Thyroid gland (tissue), 4 donors: ENCODE measurements at places on chromosomes 4 and X. TPM values are rescaled to one million over a fixed set of nuclear protein-coding genes. Genes with fewer than 3 reads are reported as not detected.

Gene MAGEC1
- not detected for total RNA-seq

Gene TMEM271
- not detected for total RNA-seq

Gene CC2D2A
- total RNA-seq = 25.1 TPM

Gene WDR17
- total RNA-seq = 7.8 TPM

Gene IQCM
- not detected for total RNA-seq

Gene GPC3
- total RNA-seq = 28.2 TPM

Gene FABP2
- total RNA-seq = not detected

Gene TLR6
- 1.4 TPM for total RNA-seq

Gene RPS6KA6
- total RNA-seq = 22.9 TPM

Gene ACSL4
- 40.6 TPM for total RNA-seq

GRCh38 chr4:95198961-95199360 is 349.8 kb downstream of the UNC5C start:
- H3K36me3 ChIP-seq = peaks cover 9% of the 10 kb centered on the region
- H3K4me1 ChIP-seq = no peaks in the 10 kb centered on the region
- H3K4me3 ChIP-seq = no peak overlapping the region

GRCh38 chrX:28550331-28550872 is 36.8 kb upstream of the IL1RAPL1 start:
- H3K36me3 ChIP-seq = no peaks in the 10 kb centered on the region
- H3K4me1 ChIP-seq = no peaks in the 10 kb centered on the region
- no peak overlapping the region for H3K4me3 ChIP-seq
- H3K27ac ChIP-seq = no peak overlapping the region
- H3K27me3 ChIP-seq = no peaks in the 10 kb centered on the region

- H3K27me3 ChIP-seq = no peaks in the 10 kb centered on the region
- H3K4me3 ChIP-seq = no peak overlapping the region
- no peaks in the 10 kb centered on the region for H3K4me1 ChIP-seq
- DNase-seq = no peak
- H3K36me3 ChIP-seq = no peaks in the 10 kb centered on the region
Measured at GRCh38 chr4:159764343-159764952, 661.6 kb downstream of the RAPGEF2 start.

GRCh38 chrX:95290455-95290854 is 1394.2 kb upstream of the DIAPH2 start:
- no peaks in the 10 kb centered on the region for H3K27me3 ChIP-seq
- H3K4me1 ChIP-seq = no peaks in the 10 kb centered on the region
- no peak for DNase-seq
- no peaks in the 10 kb centered on the region for H3K36me3 ChIP-seq
- no peak overlapping the region for H3K27ac ChIP-seq

GRCh38 chr4:110754716-110755115 is 131.8 kb upstream of the PITX2 start:
- H3K4me1 ChIP-seq = no peaks in the 10 kb centered on the region
- H3K27me3 ChIP-seq = no peaks in the 10 kb centered on the region
- DNase-seq = no peak

DNA sequence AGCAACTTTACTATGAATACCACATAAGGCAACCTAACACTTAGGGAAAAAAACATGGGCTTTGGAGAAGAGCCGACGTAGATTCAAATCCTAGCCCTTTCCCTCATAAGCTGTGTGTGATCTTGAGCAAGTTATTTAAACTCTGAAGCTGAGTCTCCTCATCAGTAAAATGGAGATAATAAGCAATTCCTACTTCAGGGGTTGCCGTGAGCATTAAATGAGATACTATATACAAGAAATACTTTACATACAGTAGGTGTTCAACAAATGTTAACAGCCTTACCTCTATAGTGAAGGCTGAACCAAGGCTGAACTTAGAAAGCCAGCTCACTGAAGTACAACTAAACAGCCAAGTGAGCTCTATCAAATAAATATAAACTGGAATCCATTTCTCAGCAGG is 146.2 kb upstream of the DKK2 start:
- DNase-seq = no peak
- no peak overlapping the region for H3K4me3 ChIP-seq
- no peaks in the 10 kb centered on the region for H3K36me3 ChIP-seq
- no peaks in the 10 kb centered on the region for H3K4me1 ChIP-seq
- no peaks in the 10 kb centered on the region for H3K27me3 ChIP-seq

- H3K27ac ChIP-seq = no peak overlapping the region
- H3K27me3 ChIP-seq = no peaks in the 10 kb centered on the region
- H3K4me1 ChIP-seq = no peaks in the 10 kb centered on the region
- no peaks in the 10 kb centered on the region for H3K36me3 ChIP-seq
- no peak for DNase-seq
Measured at GRCh38 chrX:8126092-8126491, 45.0 kb downstream of the VCX2 start.

DNA sequence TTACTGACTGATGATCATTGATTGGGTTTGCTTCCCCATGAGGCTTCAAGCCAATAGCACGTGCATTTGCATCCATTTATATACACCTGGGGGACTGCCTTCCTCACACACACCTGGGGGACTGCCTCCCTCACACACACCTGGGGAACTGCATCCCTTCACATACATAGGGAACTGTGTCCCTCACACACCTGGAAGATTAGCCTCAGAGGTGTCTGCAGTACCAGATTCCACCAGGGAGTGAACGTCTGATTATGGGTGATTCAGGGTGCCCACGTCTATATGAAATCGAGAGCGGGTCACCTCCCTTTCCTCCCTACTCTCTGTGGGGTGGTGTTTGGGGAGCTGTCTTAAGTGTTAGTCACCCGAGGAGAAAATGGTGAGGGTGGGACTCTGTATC is 16.9 kb downstream of the CD99 start:
- no peak overlapping the region for H3K27ac ChIP-seq

- H3K27ac ChIP-seq = no peak overlapping the region
- DNase-seq = no peak
- no peaks in the 10 kb centered on the region for H3K4me1 ChIP-seq
- H3K36me3 ChIP-seq = no peaks in the 10 kb centered on the region
- no peak overlapping the region for H3K4me3 ChIP-seq
- no peaks in the 10 kb centered on the region for H3K27me3 ChIP-seq
Measured at GRCh38 chrX:124274438-124275181, 57.9 kb upstream of the TEX13D start.

DNA sequence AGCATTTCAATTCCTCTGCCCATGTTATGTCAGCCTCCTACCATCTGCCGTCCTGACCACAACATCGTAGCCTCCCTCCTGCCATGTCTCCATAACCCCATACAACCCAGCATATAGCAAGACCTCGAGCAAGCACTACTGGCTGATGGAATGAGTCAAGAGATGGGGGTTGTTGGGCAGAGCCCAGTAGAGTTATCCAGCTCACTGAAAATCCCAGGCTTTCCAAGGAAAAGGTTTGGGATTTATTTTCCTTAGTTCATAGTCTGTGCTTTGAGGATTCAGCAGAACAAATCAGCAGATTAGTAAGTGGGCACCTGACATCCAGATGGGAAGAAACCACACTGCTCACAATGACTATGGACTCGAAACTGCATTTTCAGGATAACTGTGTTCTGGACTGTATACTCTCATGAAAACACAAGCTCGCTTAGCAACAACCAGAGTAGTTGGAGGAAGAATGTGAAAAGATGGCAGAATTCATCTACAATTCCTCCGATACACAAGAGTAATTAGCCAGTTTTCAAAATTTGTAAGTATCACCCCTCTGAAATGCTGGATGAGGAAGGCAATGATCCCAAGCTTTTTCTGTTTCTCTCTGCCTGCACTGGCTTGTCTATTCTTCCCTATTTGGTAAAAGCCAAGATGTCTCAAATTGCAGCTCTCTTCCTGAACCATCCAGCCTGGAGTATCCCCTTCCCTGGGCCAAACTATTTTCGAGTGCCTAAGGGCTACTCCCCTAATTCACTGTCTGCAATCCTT is 186.2 kb upstream of the TBL1X start:
- H3K27ac ChIP-seq = no peak overlapping the region
- DNase-seq = no peak
- no peak overlapping the region for H3K4me3 ChIP-seq
- no peaks in the 10 kb centered on the region for H3K4me1 ChIP-seq

DNA sequence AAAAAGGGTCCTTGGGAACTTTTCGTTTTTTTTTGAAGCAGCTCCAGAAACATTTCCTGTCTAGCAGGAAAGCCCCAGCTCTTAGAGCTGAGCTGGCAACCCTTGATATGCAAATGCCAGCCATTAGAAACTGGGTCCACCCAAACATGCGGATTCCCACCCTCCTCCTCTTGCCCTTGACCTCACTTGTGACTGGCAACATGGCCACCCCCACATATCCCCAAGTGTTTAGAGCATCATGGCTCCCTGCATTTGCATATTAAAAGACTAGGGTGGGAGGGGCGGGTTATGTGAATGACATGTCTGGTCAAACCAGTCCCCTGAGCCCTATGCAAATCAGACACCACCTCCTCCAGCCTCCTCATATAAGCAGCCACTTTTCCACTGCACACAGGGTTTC is 671.1 kb downstream of the FAT4 start:
- H3K27ac ChIP-seq = no peak overlapping the region
- H3K27me3 ChIP-seq = no peaks in the 10 kb centered on the region
- H3K36me3 ChIP-seq = no peaks in the 10 kb centered on the region
- H3K4me3 ChIP-seq = no peak overlapping the region

GRCh38 chr4:2806390-2807355 is 13.8 kb downstream of the SH3BP2 start:
- no peak overlapping the region for H3K4me3 ChIP-seq
- peak; percentile 91 for DNase-seq
- peaks cover 76% of the 10 kb centered on the region for H3K4me1 ChIP-seq
- H3K27ac ChIP-seq = peak overlapping the region; percentile 73
- no peaks in the 10 kb centered on the region for H3K36me3 ChIP-seq

DNA sequence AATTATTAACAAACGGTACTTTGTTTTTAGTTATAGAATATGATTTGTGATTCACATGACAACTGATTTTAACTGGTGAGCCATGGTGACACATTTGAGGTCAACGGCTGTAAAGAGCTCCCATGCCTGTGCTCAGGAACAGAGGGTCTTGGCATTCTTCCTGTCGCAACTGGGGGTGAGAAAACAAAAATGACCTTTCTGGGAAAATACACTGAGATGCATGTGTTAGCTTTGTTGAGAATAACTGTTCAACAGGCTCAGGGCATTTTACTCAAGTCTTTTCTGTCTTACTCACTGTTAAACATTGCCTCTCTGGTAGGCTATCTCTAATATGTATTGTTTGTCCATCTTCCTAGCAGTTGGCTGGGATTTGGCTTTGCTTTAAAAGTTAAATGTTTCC is 57.1 kb upstream of the HPGD start:
- H3K4me1 ChIP-seq = no peaks in the 10 kb centered on the region
- H3K27me3 ChIP-seq = no peaks in the 10 kb centered on the region
- H3K4me3 ChIP-seq = no peak overlapping the region
- no peak for DNase-seq
- H3K36me3 ChIP-seq = no peaks in the 10 kb centered on the region

GRCh38 chrX:51860679-51861078 is 32.7 kb upstream of the MAGED1 start:
- H3K36me3 ChIP-seq = no peaks in the 10 kb centered on the region
- no peak overlapping the region for H3K27ac ChIP-seq
- no peaks in the 10 kb centered on the region for H3K27me3 ChIP-seq
- no peak overlapping the region for H3K4me3 ChIP-seq
- no peak for DNase-seq

GRCh38 chr4:17093481-17093880 is 195.0 kb upstream of the LDB2 start:
- no peak for DNase-seq
- H3K27ac ChIP-seq = no peak overlapping the region
- no peaks in the 10 kb centered on the region for H3K27me3 ChIP-seq
- H3K4me3 ChIP-seq = no peak overlapping the region
- no peaks in the 10 kb centered on the region for H3K36me3 ChIP-seq

DNA sequence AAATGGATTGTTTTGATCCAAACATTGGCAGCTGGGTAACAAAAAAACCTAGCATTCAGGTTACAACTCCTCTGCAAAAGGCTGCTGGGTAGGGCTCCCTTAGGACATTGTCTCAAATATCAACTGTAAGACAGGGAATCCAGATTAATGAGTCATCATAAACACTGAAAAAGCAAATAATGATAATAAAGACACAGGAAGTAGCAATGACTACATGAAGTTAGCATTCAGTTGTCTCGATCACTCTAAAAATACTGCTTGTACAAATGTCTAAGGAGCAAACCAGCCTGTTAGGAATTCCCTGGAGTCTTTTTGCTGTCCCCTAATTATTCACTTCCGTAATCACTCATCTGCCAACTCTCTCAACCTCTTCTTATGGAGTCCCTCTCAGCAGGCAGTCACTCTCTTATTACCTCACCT is 259.2 kb downstream of the GPC3 start:
- no peaks in the 10 kb centered on the region for H3K4me1 ChIP-seq
- H3K36me3 ChIP-seq = no peaks in the 10 kb centered on the region
- no peak for DNase-seq
- H3K27ac ChIP-seq = no peak overlapping the region

- H3K4me3 ChIP-seq = no peak overlapping the region
- no peaks in the 10 kb centered on the region for H3K4me1 ChIP-seq
- H3K27ac ChIP-seq = no peak overlapping the region
- no peaks in the 10 kb centered on the region for H3K36me3 ChIP-seq
- DNase-seq = no peak
Measured at GRCh38 chr4:13203101-13203500, 281.0 kb downstream of the RAB28 start.

- H3K4me1 ChIP-seq = no peaks in the 10 kb centered on the region
- no peaks in the 10 kb centered on the region for H3K36me3 ChIP-seq
- no peak for DNase-seq
- H3K27me3 ChIP-seq = no peaks in the 10 kb centered on the region
- no peak overlapping the region for H3K4me3 ChIP-seq
- no peak overlapping the region for H3K27ac ChIP-seq
Measured at GRCh38 chrX:9927698-9928482, 39.3 kb upstream of the CLDN34 start.

DNA sequence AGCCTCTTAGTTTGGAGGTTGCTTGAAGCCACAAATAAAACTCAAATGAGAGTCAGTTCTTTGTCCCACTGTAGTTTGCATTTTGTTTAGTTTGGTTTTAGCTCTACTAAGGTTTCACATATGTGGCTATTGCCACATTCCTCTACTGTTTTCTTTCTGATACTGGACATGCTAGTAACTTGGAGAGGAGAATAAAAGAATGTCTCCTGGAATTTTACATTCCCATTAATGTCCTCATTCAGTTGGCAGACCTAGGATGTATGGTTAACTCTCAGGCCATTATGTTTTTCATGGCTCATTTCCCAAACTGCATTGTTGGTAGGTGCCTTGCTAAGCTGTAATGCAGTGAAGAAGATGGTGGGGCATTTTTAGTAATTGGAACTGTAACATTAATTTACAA is 29.9 kb downstream of the UPRT start:
- no peaks in the 10 kb centered on the region for H3K27me3 ChIP-seq
- no peak overlapping the region for H3K4me3 ChIP-seq
- H3K4me1 ChIP-seq = no peaks in the 10 kb centered on the region
- no peak for DNase-seq
- H3K27ac ChIP-seq = no peak overlapping the region

DNA sequence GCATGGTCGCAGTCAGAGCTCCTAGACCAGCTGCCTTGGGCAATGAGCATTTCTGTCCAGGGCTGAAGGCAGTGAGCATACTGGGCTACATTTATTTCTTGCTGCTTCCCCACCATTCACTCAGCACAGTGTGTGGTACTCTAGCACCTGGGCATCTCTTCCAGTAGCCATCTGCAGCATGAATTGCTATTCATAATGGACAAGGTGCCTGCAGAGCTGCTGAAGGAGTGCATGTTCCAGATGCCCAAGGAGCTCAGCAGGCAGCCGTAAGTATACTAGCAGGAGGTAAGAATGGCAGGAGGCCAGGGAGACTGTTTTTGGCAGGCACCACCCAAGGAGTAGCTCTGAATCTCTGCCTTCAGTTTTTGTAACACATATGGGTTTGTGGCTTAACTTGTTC is 110.4 kb upstream of the RXFP1 start:
- no peaks in the 10 kb centered on the region for H3K36me3 ChIP-seq
- H3K27me3 ChIP-seq = no peaks in the 10 kb centered on the region
- no peaks in the 10 kb centered on the region for H3K4me1 ChIP-seq

- H3K36me3 ChIP-seq = no peaks in the 10 kb centered on the region
- H3K4me1 ChIP-seq = no peaks in the 10 kb centered on the region
- H3K4me3 ChIP-seq = no peak overlapping the region
- no peak overlapping the region for H3K27ac ChIP-seq
- H3K27me3 ChIP-seq = no peaks in the 10 kb centered on the region
Measured at GRCh38 chrX:139844163-139844562, 88.7 kb downstream of the ATP11C start.
